CD4-positive, alpha-beta T cell treated with Interleukin-6 at 100 ng/mL for 8 hours (primary cell): ENCODE measurements at places on chromosomes 4 and X.

GRCh38 chrX:82412858-82413257 is 1095.2 kb upstream of the POU3F4 start:
- no peak for DNase-seq

- DNase-seq = no peak
These were observed 66.6 kb downstream of the ATXN3L start for GRCh38 chrX:13253223-13253622.

DNA sequence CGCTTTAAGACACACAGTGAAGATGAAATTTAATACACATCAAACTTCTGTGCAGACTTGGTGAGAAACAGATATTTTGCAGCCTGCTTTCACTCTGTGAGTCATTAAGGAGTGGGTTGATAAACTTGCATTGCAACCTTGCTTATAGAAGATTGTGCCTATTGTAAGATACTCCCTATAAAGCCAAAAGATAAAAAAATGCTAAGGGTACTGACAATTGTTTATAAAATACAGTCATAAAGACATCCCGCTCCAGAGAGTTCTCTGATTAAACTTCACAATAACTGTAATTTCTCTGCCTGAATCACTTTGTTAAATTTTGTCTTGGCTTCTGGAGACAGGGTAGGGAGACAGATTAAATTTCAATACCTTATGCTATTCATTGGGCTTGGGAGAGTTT is 49.1 kb downstream of the GALNT7 start:
- no peak for DNase-seq

- no peak for DNase-seq
These were observed 52.7 kb downstream of the AMER1 start for GRCh38 chrX:64152857-64153256.

DNA sequence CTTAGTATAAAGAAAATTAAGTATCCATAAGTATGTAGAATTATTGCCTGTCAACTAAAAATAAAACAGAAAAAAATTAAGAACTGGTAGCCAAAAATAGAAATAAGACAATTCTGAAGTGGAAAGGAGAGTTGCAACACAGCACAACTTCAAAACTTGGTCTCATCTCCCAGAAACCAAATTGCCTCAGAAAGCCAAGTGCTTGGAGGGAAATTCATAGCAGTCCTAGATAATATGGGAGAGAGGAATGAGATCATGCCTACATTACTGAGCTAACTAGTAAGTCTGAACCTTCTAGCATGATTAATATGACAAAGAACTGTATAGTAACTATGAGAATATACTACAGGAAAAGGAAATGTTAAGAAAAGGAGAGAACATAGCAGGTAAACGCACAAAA is 256.5 kb downstream of the LDB2 start:
- no peak for DNase-seq

DNA sequence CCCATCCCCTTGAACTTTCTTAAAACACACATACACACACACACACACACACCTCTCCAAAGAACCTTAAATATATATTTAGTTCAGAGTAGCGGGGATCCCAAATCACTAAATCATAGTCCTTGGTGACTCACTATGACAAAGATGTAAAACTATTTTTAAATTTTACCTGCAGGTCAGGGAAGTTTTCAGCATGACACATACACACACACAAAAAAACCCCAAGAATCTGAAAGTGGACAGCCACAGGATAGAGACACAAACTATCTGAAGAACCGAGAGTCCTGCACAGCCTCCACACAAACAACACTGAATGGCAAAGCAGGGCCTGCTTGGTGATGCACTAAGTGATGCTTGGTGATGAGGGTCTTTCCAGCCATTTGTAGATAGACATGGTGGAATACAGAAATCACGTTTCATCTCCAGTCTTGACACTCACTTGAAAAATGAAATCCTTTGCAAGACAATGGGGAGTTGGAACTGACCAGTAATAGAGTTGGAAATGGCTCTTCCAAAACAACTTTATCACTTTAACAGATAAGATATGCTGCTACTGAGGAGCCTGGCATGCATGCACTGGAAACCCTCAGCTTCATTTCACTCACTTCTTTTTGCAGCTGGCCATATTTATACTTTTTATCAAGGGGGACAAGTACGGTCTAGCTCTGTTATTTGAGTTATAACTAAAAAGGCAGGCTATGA is 307.3 kb downstream of the RAPGEF2 start:
- no peak for DNase-seq

DNA sequence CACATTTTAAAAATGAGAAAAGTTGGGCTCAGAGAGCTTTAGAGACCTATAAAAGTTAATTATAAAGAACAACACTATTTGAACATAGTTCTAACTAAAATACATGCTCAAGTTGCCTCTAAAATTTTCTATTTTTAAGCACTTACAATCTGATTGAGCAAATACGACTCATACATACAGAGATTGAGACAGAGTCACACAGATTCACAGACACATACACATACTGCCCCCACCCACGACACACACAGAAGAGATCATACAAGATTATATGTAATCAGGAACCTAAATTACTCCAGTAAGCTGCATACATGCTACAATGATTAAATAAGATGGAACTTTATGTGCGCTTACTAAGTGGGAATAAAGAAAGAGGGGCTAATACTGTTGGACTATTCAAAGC is 2.7 kb upstream of the ASB5 start:
- DNase-seq = no peak

GRCh38 chr4:150318971-150319370 is 240.7 kb downstream of the DCLK2 start:
- no peak for DNase-seq

GRCh38 chr4:39928538-39928937 is 49.2 kb downstream of the PDS5A start:
- DNase-seq = no peak

DNA sequence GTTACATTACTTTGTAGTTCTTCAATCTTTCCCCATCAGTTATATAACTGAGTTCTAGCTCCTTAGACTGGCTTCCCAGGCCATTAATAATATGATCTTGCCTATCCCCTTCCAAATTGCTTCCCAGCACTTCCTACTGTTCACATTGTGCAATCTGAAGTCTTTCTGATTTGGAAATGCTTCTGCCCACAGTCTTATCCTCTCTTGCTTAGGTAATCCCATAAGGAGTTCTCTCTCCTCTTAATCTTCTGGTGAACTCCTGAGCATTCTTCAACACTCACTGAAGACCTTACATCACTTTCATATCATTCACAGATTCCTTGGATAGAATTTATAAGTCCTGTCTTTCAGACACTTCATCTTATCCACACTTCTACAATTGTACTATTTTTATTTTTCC is 132.7 kb upstream of the TTC29 start:
- no peak for DNase-seq

- DNase-seq = no peak
These were observed 5.6 kb upstream of the ABLIM2 start for GRCh38 chr4:8164194-8164565.

GRCh38 chr4:59647011-59647410 is 1553.1 kb upstream of the ADGRL3 start:
- DNase-seq = no peak
